Caco-2 (cell line): ENCODE measurements at places on chromosomes 2 and 18. TPM values are rescaled to one million over a fixed set of nuclear protein-coding genes. Genes with fewer than 3 reads are reported as not detected.

DNA sequence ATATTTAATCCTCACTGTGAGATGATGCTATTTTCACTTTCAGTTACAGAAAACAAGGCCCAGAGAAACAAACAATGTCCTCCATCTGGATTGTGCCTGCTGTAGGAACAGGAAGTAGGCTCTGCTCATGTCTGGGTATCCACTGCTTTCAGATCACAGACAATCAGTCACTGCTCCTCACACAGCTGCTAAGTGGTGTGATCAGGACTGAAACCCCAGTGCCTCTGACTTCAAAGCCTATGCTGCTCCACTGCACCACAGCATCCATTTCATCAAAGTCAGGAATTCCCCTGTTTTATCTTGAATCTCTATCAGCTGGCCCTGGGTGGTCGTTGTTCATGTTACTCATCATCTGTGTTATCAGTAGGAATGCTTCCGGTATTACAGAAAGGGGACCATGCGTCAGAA is 303.8 kb upstream of the TRIB2 start:
- DNase-seq = no peak

DNA sequence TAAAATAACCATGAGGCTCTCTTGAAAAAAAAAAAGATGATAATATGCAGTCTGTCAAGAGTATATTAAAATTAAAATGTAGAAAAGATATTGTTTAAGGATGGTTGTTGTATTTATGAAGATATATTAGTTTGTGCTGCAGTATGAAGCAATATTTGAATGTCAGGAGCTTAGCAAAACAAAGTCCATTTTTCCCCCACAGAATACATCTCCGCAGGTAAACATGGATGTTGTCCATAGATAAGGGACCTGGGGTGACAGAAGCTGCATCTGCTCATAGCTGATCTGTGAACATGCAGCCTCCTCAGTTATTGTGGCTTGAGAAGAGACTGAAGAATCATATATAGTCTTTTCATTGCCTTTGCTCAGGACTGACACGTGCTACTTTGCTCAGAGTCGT is 366.1 kb upstream of the MMADHC start:
- peak; percentile 4 for DNase-seq

DNA sequence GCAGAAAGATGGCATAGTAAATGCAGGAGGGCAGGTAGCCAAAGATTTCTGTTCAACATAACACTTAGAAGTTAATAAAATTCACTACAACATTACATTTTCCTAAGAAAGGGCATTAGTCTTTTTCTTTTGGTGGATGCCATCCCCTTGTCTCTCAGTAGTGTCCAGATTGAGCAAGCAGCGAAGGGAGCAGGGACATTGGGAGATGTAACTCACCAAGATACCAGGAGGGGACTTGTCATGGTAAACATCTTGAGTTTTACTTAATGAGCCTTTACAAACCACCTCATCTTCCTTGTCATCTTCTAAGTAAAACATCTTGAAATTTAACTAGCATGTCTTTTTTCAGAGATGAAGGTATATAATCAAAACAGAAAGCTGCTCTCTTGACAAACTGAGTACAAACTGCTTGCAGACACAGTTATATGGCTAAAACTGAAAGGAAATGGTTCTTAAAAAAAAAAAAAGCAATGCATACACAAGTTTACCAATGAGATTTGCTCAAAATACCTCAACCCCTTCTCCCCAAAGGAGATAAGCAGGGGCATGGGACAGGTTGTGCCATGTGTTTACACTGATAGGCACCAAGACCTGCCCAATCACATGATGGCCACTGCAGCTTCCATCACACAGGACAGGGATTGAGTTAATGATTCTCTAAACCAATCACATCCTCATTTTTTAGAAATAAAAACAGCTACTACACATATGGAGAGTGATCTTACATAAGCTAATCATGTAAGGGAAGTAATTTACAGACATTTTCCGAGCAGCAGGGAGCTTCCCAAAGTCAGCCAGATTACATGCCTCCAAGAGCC is 30.3 kb downstream of the LPIN2 start:
- peak; percentile 22 for DNase-seq

DNA sequence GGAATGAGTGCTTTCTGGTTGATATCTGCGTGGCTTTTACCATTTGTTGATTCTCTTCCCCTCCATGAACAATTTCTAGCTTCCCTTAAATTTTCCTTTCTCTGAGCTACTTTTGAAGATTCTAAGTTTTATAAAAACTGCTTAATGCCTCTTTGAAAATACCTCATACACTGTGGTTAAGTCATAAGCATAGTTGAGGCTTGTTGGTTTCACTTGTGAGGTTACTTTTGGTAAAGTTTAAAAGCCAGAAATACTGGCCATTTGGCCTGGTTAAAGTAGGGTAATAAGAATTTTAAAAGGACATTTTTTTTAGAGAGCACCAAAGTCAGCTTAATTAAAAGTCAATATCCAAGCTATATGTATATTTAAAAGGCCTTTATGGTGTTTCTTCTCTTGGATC is 21.3 kb upstream of the CAPN13 start:
- no peak for DNase-seq

- no peak for DNase-seq
These were observed 57.8 kb upstream of the HAAO start for GRCh38 chr2:42850016-42850805.

- no peak for DNase-seq
These were observed 25.3 kb downstream of the SLC16A14 start for GRCh38 chr2:230043461-230043860.

DTNA gene
- 10.0 and 10.4 TPM in 2 replicates for total RNA-seq

- DNase-seq = no peak
These were observed 219.2 kb downstream of the ZNF516 start for GRCh38 chr18:76275727-76276313.
